ENCODE measurements at places on chromosomes 12 and 14.

GRCh38 chr14:41623736-41624135 is 17.1 kb downstream of the LRFN5 start:
- DNase-seq, result no peak

- DNase-seq, result peak; percentile 48
Measured at GRCh38 chr14:68937471-68938270, 41.4 kb downstream of the ACTN1 start.

GRCh38 chr14:92340071-92340470 is 17.1 kb downstream of the SLC24A4 start:
- no peak for DNase-seq

DNA sequence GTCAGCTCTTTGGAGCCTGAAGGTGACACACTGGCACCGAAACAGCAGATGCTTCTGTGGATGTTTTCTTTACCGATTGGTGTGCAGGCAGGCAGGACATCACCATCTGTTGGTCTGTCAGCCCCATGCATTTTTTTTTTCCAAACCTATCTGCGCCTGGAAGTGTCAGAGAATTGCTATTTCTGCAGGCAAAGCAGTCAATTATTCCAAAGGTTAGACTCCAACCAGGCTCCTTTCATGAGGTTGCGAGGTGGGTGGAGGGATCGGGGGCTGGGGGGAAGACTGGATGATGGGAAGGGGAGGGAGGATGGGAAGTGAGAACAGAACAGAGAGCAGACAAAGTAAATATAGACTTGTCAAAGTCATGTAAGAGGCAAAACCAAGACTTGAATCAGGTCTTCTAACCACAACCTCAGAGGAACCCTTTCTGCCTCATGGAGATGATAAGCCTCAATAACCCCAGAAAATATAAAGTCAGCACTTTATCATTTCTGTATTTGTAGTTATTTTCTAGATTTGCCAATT is 117.7 kb downstream of the OTOGL start:
- no peak for DNase-seq

GRCh38 chr12:128109236-128109635 is 157.7 kb upstream of the TMEM132C start:
- no peak for DNase-seq

Data from activated CD4-positive, alpha-beta T cell treated with anti-CD3 and anti-CD28 coated beads for 36 hours (primary cell).